ENCODE measurements at places on chromosomes 5 and 9. TPM values are rescaled to one million over a fixed set of nuclear protein-coding genes. Genes with fewer than 3 reads are reported as not detected.

- DNase-seq: no peak
Observed at GRCh38 chr5:107610798-107611197, 59.9 kb downstream of the EFNA5 start.

DNA sequence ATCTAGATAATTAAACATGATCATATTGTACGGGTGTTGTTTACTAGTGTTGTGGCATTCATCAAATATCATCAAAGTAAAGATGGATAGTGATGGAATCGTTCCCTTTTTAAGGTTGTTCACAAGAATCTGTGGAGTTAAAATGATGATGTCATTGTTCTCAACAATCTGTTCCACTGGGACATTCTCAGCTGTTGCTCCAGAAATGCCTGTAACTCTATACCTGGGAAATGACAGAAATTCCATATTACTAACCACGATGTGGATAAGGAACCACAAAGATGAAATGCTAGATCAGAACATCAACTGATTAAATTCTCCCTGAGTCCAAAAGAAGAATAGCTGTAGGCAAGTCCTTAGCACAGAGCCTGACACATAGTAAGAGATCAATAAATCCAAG is 38.0 kb downstream of the RIGI start:
- peak; percentile 16 for DNase-seq

DNA sequence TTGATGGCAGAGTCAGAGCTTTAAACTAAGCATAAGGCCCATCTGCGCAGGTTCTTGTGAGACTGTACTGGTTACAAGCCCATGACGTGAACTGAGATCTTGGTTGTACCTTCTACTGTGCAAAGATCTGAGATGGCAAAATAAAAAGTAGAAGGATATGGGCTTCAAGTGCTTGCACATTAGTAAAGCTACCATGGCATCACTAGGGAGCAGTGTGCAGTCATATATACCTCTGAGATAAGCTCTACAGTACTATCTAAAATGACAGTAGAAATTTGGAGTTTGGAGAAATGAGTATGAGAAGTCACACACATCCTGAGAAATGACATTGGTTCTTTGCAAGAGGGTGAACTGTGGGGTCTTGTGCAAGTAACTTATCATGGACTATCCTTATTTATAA is 408.2 kb upstream of the PRR16 start:
- peak; percentile 74 for DNase-seq

- peak; percentile 75 for DNase-seq
Observed at GRCh38 chr9:129489838-129490582, 130.9 kb downstream of the C9orf50 start.

DNA sequence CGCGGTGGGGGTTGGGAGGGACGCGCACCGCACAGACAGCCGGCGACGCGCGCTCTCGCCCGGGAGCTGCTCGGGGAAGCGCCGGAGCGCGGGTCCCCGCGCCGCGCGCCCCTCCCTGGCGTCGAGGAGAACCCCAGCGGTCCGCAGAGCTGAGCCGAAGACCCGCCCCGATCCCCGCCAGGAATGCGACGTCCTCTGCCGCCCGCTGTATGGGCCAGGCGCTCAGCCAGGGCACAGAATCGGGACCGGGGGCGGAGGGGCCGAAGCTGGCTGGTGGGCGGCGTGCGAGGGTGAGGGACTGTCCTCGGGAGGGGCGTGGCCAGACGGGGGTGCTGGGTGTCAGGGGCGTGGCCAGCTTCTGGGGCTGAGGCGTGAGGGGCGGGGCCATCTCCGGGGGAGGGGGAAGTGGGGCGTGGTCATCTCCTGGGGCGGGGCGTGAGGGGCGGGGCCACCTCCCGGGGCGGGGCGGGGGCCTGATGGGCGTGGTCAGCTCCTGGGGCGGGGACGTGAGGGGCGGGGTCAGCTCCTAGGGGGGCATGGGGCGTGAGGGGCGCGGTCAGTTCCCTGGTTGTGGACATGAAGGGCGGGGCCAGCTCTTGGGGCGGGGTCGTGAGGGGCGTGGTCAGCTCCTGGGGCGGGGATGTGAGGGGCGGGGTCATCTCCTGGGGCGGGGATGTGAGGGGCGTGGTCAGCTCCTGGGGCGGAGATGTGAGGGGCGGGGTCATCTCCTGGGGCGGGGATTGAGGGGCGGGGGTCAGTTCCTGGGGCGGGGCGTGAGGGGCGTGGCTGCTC is 965 bp downstream of the PTGDS start:
- peak; percentile 82 for DNase-seq

The LARP1 gene
- total RNA-seq: 120 TPM

GRCh38 chr9:4997196-4997595 is 12.1 kb downstream of the JAK2 start:
- no peak for DNase-seq

GRCh38 chr9:71729816-71730526 is 38.3 kb downstream of the CEMIP2 start:
- no peak for DNase-seq

The SLC23A1 gene
- total RNA-seq: not detected

The AGGF1 gene
- total RNA-seq: 19.0 TPM

DNA sequence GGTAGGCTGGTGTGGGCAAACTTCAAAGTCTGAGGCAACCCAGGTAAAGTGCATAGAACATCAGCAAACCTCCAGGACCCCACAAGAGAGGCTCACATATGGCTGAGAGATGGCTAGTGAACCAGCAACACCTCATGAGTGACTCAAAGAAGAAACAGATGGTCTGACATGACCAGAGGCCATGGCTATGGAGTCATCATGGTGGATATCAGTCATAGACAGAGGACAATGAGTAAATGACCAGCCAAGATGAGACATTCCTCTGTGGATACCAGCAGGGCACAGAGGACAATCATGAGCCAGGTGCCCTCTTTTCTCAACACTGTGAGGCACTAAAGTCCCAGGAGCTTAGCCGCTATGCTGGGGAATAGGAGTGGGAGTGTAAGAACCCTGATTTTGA is 180.8 kb downstream of the RASEF start:
- no peak for DNase-seq
